ENCODE measurements at places on chromosomes 2 and 18.

- no peak for DNase-seq
Observed at GRCh38 chr2:15668611-15669305, 77.1 kb downstream of the DDX1 start.

DNA sequence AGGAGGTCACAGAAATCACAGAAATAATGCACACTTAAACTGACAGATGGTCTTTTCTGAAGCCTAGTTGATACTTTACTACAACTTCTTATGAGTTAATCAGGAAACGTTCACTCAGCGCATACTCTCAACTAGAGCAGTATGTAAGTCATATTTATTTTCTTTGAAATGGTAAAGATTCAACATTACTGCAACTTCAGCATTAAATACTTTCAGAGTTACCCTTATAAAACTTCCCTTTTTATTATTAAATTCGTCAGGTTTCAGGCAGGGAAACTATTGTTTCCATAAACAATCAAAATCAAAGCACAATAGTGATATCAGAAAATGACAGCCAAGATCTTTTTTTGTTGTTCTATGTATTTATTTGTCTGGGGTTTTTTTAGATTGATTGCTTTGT lies 222.6 kb upstream of the RND3 start:
- no peak for DNase-seq

- DNase-seq: no peak
Observed at GRCh38 chr2:21658907-21659477, 535.2 kb downstream of the TDRD15 start.

DNA sequence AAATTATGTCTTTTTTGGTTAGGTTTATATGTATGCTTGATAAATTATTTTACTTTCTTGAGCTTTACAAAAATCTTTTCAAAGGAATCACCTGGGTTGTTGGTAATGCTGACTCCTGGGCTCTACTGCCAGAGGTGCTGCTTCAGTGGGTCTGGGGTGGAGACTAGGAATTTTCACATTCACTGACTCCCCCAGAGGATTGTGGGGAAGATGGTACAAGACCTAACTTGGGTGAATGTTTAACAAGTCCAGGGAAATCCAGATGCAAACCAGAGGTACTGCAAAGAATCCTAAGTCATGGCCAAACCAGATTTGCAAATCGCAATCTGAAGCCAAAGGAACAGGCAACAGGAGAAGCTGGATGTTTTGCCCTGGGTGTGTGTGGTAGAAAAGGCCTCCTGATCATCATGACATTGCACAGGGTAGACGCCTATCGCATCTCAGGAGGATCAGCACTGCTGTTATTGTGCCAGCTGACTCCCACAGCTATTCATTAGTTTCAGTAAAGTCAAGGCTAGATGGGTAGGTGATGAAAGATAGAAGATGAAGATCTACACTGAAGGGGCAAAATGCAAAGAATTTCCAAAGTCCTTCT lies 185.2 kb downstream of the BARD1 start:
- no peak for DNase-seq

GRCh38 chr18:38450876-38451275 lies 885.3 kb upstream of the CELF4 start:
- no peak for DNase-seq

DNA sequence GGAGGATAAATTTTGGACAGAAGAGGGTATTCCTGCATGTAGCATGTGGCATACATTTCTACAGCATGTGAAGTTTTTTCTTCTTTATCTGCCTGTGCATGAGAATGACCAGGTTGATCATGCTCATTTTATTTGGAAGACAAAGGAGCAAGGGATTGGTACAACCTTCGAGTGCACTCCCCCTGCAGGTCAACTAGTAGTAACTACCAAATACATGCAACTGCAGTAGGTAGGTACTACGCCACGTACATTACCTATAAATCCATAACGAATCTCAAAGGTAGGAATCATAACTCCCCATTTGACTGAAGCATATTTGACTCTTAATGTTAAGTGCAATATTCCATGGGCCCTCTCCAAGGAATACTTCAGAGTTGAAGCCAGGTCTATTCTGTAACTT lies 763.9 kb downstream of the TSN start:
- DNase-seq: no peak

DNA sequence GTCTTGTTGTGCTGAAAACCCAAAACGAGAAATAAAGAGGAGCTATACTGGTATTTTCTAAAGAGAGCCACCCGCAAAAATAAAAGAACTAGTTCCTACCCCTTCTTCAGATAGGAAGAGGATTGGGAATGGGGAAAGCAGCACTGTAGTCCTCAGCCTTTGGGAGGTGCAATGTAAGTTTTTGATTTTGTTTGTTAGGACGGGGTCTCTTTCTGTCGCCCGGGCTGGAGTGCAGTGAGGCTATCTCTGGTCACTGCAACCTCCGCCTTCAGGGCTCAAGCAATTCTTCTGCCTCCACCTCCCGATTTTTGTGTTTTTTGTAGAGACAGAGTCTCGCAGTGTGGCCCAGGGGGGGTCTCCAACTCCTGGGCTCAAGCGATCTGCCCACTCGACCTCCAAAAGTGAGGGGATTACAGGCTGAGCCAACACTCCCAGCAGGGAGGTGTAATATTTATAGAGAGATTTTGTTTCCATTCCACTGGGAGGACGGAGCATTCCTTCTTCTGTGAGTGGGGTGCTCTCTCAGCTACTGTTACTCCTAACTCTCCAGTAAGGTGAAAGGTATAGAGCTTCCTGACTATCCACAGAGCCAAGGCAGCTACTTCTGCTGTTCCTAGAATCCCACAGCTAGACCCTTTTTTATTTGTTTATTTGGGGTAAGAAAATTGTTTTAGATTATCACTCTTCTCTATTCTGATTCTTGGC lies 13.1 kb upstream of the GULP1 start:
- no peak for DNase-seq

- no peak for DNase-seq
Observed at GRCh38 chr2:120884472-120885290, 149.0 kb downstream of the GLI2 start.

GRCh38 chr18:65852273-65852672 lies 101.5 kb downstream of the CDH7 start:
- DNase-seq: no peak

GRCh38 chr2:237752761-237753165 lies 45.8 kb upstream of the RBM44 start:
- DNase-seq: no peak

GRCh38 chr2:43142921-43143438 lies 83.4 kb downstream of the ZFP36L2 start:
- no peak for DNase-seq

DNA sequence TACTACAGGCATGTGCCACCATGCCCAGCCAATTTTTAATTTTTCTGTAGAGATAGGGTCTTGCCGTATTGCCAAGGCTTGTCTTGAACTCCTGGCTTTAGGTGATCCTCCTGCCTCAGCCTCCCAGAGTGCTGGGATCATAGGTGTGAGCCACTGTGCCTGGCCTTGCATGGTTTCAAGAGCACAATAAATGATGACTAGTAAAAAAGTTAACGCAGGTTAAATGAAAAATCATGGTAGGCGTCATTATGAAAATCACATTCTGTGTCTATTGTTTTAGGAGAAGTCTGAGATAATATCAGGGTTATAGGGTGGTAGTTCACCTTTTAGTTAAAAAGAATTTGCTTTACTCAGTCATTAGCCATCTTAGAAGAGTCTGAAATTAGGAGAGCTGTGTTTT lies 38.3 kb downstream of the ALMS1 start:
- no peak for DNase-seq

DNA sequence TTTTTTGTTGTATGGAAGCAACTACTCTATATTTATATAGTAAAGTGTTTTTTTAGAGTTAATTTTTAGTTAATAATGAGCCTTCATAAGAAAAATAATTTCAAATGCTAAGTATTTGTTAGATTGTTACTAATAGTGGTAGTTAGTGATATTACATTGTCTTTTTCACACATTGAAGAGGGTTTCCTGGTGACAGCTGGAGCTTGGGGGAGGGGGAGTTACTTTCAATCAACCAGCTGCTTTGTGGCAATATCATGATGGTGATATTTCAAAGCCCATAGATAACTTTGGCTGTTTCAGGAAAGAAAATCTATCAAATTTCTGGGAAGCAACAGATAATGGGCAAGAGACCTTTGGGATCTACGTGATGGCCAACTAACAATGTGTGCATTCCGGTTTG lies 4.1 kb downstream of the RHBDD1 start:
- DNase-seq: no peak

DNA sequence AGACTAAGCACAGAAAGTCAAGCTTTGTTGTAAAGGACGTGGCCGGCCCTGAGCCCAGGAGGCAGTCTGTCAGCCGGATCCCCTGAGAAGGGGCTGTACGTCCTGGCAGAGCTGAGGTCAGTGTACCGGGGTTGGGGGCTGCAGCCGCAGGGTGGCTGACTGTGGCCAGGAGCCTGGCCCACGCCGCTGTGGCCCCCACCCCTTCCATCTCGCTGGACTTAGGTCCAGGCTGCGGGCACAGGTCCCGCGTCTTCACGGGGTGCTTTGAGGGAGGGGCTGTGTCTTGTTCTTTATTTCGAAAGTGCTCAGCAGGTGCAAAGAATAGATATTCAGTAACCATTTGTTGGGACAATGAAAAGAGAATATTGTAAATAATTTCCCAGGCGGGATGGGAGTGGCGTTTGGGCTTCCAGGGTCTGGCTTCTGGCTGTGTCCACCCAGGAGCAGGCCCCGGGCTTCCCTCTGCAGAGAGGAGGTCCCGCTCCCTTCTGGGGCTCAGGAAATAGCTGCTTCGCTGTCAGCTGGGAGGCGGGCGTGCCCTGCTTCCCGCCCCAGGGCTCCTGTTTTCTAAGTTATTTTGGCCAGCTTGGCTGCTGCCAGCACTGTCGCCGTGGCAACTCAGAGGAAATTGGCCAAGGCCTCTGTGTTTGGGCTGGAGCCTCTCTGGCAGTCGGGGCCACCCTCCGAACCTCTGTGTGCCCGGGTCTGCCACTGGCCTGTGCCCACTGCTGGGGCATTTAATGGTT lies 7.4 kb downstream of the NFATC1 start:
- DNase-seq: no peak

- DNase-seq: no peak
Observed at GRCh38 chr2:51297488-51297887, 265.6 kb upstream of the NRXN1 start.

DNA sequence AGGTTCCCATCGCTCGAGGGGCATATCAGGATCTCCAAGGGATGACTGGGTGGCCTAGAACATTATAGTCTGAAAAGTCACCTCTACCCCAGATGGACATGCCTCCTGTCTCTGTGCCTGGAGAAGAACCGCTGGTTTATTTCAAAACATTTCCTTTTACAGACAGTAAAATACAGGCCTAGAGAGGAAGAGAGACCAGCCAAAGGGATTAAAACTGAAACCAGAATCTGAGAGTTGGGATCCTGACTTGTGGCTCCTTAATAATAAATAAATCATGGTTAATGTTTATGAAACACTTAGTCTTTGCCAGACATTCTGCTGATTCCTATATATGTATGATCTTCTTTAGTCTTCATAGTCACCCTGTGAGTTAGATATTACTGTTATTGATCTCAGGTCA lies 153.7 kb downstream of the DDX1 start:
- DNase-seq: no peak

DNA sequence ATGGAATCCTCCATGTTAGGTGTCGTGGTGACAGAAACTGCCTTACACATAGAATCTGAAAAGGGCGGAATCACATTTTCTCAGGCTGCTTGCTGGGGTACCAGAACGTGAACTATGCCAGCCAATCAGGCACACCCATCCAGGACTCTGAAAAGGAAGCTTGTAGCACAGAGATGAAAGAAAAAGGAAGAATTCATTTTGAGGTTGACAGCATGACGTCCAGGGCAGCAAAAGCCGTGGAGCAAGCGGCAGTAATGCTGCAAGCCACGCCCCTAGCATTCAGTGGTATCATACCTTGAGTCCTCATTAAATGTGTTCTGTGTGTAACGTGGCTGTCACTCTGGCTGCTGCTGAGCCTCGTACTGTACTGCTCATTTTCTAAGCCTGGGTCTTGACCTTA lies 304.0 kb downstream of the DYSF start:
- no peak for DNase-seq
